ENCODE measurements at places on chromosomes 6 and 20.

DNA sequence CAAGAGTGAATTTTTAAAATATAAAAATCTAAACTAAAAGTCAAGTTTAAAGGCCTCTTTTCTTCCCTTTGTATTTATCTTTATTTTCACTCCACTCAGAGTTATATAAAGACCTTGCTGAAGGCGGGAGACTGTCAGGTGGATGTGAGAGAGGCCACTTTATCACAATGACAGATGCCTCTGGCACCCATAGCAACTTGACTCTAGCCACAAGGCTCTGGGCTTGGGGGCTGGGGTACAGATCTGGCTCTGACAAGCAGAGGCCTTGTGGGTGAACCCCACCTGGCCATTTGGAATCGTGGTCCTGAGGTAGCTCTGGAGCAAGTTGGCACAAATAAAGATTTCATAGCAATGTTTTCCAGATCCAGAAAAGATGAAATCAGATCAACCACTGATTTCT, 417.2 kb downstream of the RFPL4B start:
- DNase-seq, result no peak

- no peak for DNase-seq
Observed at GRCh38 chr6:167580619-167580911, 246.1 kb upstream of the AFDN start.

DNA sequence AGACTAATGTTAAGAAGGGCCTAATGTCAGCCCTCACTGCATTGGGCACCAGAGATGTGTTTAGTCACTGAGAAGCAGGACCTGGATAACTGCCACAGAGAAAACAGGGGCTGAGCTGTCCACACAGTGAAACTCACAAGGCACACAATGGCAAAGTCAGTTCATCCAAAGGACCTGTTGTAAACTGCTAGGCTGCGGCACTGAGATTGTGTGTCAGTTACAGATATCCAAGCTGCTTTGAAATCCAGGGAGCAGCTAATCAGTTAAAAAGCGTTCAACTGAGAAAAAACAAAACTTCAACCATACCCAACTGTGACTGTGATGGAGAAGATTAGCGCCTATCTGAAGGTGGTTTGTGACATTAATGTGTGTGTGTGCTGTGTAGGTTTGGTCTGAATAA, 27.8 kb upstream of the TMEM14A start:
- DNase-seq, result no peak

GRCh38 chr6:14807130-14807529, 438.7 kb upstream of the JARID2 start:
- no peak for DNase-seq

Data from activated T-helper 1 cell treated with anti-CD3 and anti-CD28 coated beads, Interleukin-2, amount 50 U/mL, for 16 hours (primary cell).